ENCODE measurements at places on chromosomes 3 and 15.

DNA sequence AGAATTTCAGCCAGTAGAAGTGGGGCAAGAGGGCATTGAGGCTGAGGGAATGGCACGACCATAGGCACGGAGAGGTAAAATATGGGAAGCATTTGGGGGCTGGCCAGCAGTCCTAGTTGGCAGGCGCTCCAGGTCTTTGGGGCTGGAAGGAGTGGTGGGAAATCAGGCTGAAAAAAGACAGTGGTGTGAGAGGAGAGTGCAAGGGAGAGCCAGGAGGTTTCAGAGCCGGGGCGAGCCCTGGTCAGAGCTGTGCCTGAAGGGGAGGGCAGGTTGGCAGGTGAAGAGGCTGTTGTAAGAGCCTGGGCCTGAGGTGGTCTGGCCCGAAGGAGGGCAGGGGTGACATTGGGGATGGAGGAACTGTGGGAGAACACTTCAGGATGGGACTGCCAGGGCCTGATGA, 1.6 kb upstream of the IDH3A start:
- no peak for DNase-seq

GRCh38 chr3:63922491-63923199, 10.5 kb upstream of the SCAANT1 start:
- DNase-seq = no peak

DNA sequence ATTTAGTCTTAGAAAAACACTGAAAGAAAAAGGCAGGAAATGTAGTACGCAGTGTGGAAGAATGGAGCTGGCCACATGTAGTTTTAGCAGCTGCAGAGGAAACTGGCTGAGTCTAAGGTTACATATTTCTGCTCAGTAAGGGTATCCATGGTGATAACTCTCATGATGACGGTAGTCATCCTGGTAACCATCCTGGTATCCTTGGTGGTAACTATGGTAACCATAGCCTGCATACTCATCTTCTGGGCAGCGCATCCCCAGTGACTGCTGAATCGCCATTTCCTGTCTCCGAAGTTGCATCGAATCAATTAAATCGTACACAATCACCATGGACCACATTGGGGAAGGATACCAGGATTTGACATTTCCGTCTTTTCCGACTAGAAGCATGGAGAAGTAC, 35.7 kb downstream of the CCDC80 start:
- DNase-seq = peak; percentile 2

GRCh38 chr3:119310071-119310470, 15.9 kb downstream of the ARHGAP31 start:
- no peak for DNase-seq

DNA sequence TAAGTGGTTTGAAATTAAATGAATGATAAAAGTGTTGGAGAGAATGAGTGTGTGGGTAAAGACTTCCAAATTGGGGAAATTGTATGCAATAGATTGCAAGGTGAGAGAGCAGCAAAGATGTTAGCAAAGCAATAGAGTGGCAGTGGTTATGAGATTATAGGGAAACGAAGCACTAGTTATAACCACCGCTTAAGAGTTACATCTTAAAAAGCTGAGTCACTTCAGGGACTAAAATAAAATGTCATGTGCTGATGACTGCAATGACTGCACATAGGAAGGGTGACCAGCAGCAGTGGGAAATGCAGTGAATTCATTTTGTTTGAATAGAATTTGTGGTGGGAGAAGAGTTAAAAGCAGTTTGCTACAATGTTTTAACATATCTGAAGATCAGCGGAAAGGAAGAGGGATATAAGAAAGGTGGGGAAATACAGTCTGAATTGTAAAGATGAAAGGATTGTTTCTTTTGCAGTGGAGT, 127.3 kb downstream of the RAP2B start:
- DNase-seq = no peak

GRCh38 chr3:50267280-50267913, 1.6 kb upstream of the SEMA3B start:
- DNase-seq = no peak

DNA sequence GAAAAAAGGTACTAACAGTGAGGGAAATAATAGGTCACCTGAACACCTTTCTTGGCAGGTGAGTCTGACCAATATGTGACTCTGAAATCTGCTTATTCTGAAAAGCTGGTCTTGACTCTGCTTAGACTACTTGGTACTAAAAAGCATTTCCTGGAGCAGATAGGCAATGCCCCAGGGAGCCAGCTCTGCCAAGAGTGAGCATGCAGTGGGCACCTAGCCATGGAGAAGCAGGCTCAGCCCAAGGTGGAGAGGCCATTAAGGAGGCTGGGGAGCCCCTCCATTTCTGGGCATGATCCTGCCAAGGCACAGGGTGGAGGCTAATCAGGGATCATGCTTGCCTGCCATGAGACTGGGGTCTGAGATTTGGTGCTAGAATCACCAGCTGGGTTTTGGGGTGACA, 1.6 kb upstream of the LTF start:
- DNase-seq = no peak

- no peak for DNase-seq
Observed at GRCh38 chr3:63279005-63279841, 1.1 kb downstream of the SYNPR start.

- no peak for DNase-seq
Observed at GRCh38 chr3:149969110-149969939, 1.4 kb downstream of the PFN2 start.

DNA sequence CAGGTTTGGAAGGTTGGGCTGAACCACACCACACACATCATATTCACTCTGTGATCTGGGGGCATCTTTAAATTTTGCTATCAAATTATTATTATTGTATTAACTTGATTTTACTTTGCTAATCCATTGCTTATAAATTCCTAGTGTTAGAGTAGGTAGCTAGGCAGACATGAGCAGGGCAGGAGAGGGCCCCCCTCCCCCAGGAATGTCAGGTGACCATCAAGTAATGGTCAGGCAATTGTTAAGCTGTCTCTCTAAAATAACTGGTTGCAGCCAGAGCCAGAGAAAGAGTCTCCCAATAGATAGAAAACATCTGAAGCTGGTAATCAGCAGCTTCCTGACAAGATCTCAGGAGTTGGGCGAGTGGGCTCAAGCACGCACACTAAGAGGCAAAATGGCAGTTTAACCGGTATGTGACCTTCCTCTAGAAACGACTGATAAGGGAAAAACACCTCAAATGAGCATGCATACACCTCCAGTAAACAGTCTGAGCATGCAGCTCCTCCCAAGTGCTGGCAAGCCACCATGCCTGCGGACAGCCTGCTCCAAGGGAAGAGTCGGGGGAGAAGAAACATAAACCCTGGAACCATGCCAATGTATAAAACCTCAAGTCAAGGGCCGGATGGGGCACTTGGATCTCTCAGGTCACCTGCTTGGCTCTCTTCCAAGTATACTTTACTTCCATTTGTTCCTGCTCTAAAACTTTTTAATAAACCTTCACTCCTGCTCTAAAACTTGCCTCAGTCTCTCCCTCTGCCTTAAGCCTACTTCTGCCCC, 3.1 kb upstream of the CXCR6 start:
- DNase-seq = no peak

DNA sequence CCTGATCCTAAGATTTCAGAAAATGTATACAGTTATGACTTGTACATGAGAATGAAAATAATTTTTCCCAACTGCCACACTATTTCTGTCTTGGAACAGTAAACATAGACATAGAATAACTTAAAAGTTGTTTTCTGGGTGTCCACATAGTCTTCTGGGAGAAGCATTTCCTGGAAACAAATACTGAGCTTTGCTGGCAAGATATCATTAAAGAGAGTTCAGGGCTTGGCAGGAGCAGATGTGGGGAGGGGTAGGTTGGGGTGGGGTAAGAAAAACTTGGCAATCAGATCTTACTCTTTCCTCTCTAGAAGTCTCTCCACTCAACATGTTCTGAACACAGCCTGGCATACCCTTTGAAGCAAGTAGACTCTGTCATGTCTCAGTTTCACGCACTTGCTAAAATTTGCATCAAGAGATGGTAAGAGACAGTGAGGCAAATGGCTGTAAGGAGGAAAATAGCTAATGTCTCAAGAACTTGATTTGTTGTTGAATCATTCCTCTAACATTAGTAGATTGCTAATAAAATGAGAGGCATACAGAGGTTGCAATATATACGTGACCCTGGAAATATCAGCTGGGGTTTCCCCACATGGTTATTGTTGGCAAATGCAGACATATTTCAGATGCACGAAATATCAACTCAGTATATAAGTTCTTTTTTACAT, 27.3 kb upstream of the ABI3BP start:
- no peak for DNase-seq

- no peak for DNase-seq
Observed at GRCh38 chr3:22141769-22142168, 390.8 kb upstream of the ZNF385D start.

- DNase-seq = no peak
Observed at GRCh38 chr3:29301332-29302019, 20.6 kb downstream of the RBMS3 start.
